Kidney epithelial cell (primary cell): ENCODE measurements at places on chromosomes 12 and 14. TPM values are rescaled to one million over a fixed set of nuclear protein-coding genes. Genes with fewer than 3 reads are reported as not detected.

The INHBC gene
- total RNA-seq: not detected in 2 replicates

The MEG3 gene
- total RNA-seq: 46.1 and 62.5 TPM in 2 replicates

The NDUFA12 gene
- 83.2 and 123 TPM in 2 replicates for total RNA-seq

The FOXG1 gene
- 0.17 TPM in 1 of 2 replicates, not detected in the other for total RNA-seq

The RNASE7 gene
- not detected in 2 replicates for total RNA-seq

The DPPA3 gene
- total RNA-seq: not detected in 2 replicates

The GRIP1 gene
- total RNA-seq: 4.2 and 7.1 TPM in 2 replicates

The PIWIL1 gene
- total RNA-seq: 0.08 and 0.27 TPM in 2 replicates

The MANSC4 gene
- total RNA-seq: not detected in 2 replicates

The DCAF5 gene
- 23.6 and 25.9 TPM in 2 replicates for total RNA-seq

The HOXC9 gene
- 12.3 and 15.5 TPM in 2 replicates for total RNA-seq

The KANSL2 gene
- total RNA-seq: 47.2 and 78.2 TPM in 2 replicates
